RPMI7951 (cell line): ENCODE measurements at places on chromosomes 1 and 21. TPM values are rescaled to one million over a fixed set of nuclear protein-coding genes. Genes with fewer than 3 reads are reported as not detected.

SMYD2 gene
- 75.5 and 82.2 TPM in 2 replicates for total RNA-seq

CELA3A gene
- not detected in 2 replicates for total RNA-seq

CHD5 gene
- total RNA-seq: under 0.01 TPM in 1 of 2 replicates, not detected in the other

KDF1 gene
- total RNA-seq: not detected in 2 replicates

KRTAP19-1 gene
- not detected in 2 replicates for total RNA-seq

TDRD5 gene
- not detected in 2 replicates for total RNA-seq

MROH9 gene
- total RNA-seq: not detected in 2 replicates

GRCh38 chr21:18801468-18801867, 397.9 kb upstream of the TMPRSS15 start:
- peak; percentile 6 for DNase-seq

GRCh38 chr1:168443356-168443755, 100.4 kb downstream of the XCL2 start:
- no peak for DNase-seq

DNA sequence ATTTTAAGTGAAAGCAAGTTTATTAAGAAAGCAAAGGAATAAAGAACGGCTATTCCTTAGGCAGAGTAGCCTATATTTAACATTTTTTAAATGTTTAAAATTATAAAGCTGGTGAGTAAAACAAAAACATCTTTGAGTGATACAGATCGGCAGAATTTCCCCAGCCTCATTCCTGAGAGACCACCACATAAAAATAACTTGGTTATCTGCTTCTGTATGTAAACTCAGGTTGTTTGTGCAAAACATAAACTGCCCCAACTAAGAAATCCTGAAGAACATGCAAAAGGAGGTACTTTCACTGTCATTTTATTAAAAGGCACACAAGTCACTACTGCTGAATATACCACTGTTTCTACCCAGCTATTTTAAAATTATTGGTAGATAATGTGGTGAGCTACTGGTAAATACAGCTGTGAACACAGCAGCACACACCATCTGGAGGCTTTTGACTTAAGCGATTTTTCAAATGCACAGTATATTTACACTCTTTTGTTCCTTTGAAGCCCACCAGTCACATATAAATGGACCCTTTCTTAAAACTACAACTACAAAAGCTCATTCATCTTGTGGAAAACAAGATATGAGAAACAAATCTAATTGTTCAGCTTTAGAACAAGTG, 119.3 kb downstream of the RERE start:
- no peak for DNase-seq

DNA sequence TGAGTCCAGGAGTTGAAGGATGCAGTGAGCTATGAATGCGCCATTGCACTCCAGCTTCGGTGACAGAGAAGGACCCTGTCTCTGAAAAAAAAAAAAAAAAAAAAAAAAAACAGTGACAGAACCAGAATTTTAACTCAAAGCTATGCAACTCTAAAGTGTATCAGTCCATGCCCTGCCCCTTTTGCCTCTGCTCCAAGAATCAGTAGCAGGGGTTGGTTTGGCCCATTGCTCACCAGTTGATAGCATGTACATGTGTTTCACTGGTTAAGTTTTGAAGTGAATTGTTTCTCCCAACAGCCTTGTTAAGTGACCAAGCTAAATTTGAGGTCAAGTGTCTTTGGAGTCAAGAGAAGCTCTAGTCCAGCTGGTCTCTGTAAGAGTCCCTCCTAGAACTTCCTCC, 245.9 kb downstream of the PLPP3 start:
- no peak for DNase-seq

- peak; percentile 81 for DNase-seq
These were observed 223.7 kb upstream of the FAM78B start for GRCh38 chr1:166390366-166391033.

DNA sequence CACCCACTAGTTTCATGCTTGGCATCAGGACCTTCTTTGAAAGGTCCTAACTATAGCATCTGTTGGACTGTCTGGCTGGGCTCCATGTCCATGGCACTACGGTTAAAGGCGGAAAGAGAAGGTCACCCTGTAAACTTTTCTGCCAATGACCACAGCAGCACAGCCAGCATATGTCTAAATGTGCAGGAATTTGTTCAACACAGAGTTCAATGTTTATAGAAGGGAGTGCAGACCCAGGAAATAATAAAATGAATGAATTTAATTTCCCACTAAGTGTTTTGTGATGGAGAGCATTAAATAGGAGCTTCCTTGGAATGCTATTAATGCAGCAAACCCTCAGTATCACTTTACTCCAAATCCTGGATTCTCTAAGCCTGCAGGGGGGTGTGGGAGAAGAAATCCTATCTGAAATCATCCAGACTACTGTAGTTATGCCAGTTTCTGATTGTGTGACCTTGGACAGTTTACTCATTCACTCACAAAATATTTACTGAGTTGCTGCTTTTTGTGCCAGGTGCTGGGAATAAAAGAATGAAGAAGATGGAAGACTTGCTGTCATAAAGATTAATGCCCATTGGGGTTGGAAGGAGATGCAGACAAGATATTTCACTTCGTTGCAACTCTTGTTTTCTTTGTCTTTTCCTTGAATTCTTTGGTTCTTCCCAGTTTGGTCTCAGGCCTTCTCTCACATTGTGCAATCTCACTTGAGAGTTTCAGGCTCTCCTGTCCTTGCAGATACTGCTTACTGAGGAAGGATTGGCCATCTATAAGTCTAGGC, 195.0 kb downstream of the ROR1 start:
- peak; percentile 85 for DNase-seq

DNA sequence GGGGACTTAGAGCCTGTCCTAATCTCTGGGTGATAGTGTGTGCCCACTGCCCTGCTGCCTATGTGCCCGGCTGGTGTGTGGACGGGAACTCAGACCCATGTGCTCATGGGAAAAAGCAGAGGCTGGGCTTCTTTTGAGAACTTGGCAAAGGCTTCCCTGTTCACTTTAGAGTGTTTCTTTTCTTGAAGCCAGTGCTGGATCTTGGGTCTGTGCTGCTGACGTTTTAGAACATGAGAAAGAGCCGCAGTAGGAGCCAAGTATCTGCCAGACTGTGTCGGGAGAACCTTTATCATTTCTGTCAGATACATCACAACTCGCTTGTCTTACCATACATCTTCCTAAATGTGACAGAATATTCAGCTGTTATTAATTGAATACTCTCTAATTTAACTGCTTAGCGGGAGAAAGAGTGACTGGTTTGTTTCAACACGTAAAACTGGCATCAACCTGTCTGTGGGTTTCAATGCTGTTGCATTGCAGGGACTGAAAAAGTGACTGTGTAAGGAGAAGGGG, 195.2 kb downstream of the PBX1 start:
- DNase-seq: no peak

DNA sequence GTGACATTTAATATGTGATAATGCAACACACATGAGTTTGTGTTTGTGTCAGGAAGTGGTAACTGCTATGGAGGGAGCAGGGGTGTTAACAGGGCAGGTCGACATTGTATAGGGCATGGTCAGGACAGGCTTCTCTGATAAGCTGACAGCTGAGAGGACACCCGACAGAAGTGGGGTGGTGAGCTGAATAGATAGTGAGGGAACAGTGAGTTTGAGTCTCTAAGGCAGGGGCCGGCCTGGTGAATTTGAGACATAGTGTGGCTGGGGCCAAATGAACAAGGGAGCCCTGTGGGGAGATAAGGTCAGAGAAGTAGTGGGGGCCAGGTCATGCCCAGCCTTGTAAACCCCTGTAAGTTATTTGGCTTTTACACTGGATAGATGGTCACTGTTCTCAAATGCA, 217.4 kb upstream of the KIAA0040 start:
- no peak for DNase-seq

GRCh38 chr1:27491748-27492700, 2.1 kb upstream of the WASF2 start:
- DNase-seq: peak; percentile 54

DNA sequence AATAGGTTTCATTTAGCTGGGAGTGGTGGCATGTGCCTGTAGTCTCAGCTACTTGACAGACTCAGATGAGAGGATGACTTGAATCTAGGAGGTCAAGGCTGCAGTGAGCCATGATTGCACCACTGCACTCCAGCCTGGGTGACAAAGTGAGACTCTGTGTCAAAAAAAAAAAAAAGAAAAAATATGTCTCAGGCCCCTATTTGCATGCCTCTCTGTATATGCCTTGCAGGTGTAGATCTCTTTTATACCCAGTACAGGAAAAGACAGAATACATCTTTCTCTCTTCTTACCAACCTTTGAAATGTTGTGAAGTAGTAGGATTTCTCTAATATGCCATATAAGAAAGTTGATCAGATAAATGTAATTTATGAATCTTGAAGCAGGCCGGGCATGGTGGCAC, 6.4 kb downstream of the CNR2 start:
- no peak for DNase-seq

DNA sequence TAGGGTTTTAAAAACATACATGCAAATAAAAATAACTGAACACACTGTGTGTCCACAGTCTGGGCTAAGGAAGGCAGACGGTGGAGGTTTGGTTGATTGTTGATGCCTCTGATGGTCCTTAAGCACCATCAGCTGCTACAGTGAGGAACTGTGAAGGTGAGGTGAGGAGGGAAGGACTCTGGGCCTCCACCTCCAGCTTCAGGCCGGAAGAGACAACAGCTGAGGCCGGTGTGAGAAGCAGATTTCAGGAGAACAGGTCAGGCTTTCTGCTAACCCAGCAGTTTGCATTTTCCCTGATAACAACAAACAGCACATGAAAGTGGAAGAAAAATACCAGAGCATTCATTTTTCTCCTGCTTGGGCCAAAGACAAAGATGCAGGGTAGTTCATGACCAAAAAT, 189.9 kb upstream of the AJAP1 start:
- DNase-seq: no peak

DNA sequence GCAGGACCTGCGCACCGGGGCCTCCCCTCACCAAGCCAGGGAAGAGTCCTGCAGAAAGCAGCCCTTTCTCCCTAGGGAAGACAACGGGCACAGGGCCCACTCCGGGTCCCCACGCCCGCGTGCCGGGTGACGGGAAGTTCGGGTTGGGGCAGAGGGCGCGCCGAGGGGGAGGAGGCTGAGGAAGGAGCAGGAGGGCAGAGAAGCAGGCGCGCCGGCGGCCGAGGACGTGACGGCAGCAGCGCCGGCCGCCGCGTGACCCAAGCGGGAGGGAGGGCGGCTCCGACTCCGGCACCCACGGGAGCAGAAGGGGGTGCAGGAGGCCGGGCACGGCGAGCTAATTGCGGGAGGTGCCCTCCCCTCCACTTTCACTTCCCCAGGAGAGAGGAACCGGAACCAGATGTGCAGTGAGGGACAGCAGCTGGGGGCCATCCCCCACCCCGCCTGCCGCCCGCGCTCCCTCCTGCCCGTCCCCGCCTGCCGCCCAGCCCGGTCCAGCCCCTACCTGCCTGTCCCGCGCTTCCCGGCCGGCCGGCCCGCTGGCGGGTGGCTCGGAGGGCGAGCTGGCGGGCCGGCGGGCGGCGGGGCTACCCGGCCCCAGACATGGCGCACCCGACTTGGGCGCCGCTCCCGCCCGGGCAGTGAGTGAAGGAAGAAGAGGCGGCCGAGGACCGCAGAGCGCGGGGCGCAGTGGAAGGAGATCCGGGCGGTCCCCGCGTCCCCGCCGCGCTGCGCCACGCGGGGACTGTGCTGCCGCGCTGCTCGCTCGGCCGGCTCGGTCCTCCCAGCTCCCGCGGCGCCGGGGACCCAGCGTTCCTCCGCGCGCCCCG, 510 bp downstream of the DENND4B start:
- DNase-seq: peak; percentile 77

DNA sequence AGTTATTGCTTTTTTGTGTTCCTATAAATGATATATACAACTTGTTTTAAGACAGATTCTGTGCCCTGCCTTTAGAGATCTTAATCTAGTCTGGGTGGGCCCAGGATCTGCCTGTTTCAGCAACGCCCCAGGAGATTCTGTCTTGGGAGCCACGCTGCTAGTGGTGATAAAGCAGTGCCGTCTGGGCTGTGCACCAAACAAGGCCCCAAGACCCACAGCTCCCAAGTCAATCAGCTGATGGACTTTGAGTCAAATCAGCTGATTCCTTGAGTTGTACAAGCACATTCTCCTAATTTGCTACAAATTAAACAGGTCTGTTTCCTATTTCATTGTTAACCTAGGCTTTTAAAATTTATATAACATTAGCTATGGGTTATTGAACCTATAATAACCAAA, 15.7 kb upstream of the SLC44A3 start:
- no peak for DNase-seq
